Muscle of leg (tissue), 16 donors: ENCODE measurements at places on chromosomes 16 and 17. TPM values are rescaled to one million over a fixed set of nuclear protein-coding genes. Genes with fewer than 3 reads are reported as not detected.

Gene GSG1L
- 3.7 TPM for total RNA-seq

Gene SMIM22
- not detected for total RNA-seq

Gene MARVELD3
- not detected for total RNA-seq

Gene KRT25
- 0.35 TPM for total RNA-seq

GRCh38 chr17:43573579-43574321, 27.6 kb upstream of the ETV4 start:
- DNase-seq, result no peak

DNA sequence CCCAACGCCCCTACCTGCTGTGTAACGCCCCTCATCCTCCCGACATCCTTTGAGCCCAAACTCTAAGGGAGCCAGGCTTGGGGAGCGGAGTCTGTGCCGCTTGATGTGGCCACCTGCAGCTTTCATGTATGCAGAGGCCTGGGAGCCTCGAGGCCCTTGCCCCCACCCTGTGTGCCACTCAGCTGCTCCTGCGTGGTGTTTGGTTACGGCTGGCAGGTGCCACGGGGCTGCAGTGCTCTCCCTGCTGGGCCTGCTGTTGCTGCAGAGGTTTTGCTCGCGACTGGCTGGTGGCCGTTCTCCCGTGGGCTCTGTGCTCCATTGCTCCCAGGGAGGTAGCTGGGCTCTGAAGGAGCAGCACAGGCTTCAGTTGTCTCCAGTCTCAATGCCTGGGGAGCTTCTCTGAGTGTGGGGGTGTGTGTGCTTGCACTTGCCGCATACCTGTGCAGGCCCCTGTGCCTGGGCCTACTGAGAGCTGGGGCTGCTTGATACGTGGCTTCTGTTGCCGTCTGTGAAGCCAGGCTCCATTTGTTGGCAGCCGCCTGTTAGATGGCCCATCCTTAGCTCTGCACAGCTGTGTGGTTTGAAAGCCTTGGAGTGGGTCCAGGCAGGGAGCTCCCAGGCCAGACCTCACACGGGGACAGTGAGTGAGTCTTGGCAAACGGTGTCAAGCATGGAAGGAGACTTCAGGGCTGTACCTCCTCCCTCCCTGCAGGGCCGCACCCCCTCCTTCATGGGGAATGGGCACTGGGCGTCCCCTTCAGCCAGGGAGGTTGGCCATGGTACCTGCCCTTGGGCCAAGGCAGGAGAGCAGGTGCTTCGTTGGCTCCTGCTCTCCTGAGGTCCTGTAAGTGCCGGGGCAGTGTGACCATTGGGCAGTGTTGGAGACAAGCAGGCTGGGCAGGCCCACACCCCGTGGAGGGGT, 47.2 kb downstream of the PDPK1 start:
- peak; percentile 89 for DNase-seq

- peak; percentile 84 for DNase-seq
Measured at GRCh38 chr16:11452746-11453389, 107.6 kb downstream of the RMI2 start.

GRCh38 chr17:47077576-47077975, 98.5 kb upstream of the RPRML start:
- no peak for DNase-seq

- peak; percentile 63 for DNase-seq
Measured at GRCh38 chr17:68705714-68706076, 104.5 kb upstream of the FAM20A start.

- DNase-seq, result peak; percentile 68
Measured at GRCh38 chr17:66654106-66654740, 180.7 kb upstream of the CACNG5 start.

DNA sequence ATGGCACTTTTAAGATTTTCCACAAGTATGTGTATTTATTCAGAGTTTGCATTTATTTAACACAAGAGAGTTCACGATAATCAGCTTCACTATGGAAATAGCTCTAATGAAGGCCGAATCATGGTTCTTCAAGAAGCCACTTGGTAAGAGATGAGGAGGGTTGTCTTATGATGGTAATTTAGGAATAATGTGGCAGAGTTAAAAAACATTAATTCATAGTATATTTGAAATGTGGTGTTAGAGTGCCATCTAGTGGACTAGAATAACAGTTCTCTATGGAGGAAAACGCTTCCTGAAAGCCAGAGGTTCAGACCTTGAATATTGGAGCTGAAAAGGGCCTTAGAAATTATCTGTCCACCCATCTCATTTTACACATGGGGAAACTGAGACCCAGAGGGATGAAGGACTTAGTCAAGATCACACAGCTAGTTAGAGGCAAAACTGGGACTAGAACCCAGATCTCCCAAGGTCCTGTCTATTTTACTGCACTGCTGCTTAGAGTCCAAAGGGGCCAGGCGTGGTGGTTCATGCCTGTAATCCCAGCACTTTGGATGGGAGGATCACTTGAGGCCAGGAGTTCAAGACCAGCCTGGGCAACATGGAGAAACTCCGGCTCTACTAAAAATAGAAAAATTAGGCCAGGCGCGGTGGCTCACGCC, 33.8 kb upstream of the KPNB1 start:
- peak; percentile 74 for DNase-seq

DNA sequence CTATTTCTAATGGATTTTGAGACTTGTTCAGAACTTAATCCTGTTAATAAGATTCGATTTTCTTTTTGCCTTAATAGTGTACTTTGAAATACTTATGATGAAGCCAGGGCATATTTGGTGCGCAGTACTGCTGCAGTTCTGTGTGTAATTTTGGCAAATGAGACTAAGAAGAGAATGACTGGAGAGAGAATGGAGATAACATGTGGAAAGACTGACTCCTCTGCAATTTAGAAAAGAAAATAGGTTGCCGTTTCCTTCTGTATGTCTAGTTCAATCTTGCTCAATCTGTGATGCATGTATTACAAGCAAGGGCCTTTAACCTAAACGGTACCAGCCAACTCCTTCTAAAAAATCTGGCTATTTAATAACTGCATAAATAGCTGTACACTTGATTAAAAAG, 285.1 kb upstream of the CDH11 start:
- DNase-seq, result peak; percentile 58

- DNase-seq, result no peak
Measured at GRCh38 chr16:77807021-77807420, 18.7 kb downstream of the VAT1L start.
